ENCODE measurements at places on chromosomes 5 and 9.

- DNase-seq: no peak
These were observed 297.8 kb downstream of the EPB41L4A start for GRCh38 chr5:112121258-112121657.

DNA sequence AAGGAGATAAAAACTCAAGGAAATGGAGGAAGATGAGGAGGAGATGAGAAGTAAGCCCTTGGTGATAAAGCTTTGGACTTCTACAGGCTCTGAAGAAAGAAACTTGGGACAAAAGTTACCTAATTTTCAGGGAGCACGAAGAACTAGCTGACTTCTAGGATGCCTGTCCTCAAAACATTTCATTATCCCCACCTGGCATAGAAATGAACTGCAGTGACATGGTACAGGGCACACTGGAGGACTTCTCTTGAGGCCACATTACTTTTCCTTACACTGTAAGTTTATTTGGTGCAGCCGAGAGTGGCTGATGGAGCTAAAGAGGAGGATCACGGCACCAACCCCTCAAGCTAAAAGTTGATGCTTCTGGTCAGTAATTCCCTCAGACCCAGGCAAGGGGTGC, 269.5 kb upstream of the MSX2 start:
- no peak for DNase-seq

DNA sequence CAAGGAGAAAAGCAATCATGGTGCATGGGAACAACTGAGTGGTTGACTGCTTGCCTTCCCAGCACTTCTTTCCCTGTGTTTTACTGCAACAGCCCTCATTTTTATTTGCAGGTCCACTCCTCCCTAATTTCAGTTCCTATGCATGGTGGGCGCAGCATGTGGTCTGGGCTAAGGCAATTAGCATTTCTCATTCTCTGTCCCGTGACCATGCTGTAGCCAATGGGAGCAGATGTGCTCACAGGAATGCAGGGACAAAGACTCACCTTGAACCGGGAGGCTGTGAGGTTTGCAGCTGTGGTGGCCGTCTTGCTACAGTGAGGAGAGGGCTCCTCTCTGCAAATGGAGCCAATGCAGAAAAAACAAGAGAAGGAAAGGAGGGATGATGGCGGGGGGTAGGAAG, 315.5 kb downstream of the SLIT3 start:
- DNase-seq: no peak

DNA sequence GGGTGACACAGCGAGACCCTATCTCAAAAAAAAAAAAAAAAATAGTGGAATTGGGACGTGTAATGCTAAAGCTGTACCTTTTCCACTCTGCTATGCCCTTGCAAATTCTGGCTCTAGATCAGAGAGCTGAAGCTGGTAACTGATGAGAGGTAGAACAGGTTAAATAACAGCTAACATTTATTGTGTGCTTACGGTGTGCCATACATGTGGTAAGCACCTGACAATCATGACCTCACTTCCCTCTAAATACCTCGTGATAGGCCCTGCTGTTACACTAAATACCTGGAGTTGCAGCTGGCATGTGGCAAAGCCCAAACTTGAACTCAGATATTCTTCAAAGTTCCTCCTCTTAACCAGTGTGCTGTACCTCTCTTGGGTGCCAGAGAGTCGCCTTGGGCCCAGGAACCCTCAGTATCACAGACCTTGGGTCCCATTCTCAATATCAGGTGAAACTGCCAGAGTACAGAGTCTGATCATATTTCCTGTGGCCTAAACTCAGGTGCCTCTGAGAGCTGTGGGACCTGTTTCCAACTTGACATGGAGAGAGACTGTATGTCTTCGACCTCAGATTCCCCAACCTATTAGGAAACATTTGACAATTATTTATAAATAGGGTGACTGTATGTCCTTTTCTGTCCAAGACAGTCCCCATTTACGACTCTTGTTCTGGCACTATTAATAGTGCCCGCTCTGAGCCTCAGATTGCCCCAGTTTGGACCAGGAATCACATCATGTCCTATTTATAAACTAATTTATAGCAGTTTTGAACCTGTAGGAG, 4.8 kb downstream of the ARL10 start:
- no peak for DNase-seq

- DNase-seq: no peak
These were observed 7.5 kb downstream of the PFDN1 start for GRCh38 chr5:140295414-140295813.

- DNase-seq: no peak
These were observed 71.2 kb downstream of the GHR start for GRCh38 chr5:42494414-42494813.

DNA sequence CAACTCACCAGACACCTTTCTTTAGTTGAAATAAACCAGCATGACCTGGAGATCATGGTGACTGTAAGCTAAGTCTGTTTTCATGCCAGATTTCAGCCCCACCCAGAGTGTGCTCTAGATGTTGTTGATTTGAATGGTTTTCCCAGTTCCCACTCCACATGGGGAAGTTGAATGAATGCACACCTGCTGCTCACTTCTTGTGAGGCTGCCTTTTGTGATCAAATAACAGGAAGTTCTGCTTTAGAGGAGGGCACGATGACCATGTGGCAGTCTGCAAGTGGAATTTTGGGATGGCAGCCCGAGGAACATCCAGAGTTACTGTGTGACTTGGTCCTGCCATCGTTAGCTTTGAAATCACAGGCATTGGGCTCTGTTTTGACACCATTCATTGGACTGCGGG, 18.7 kb downstream of the SLC46A2 start:
- DNase-seq: no peak

- no peak for DNase-seq
These were observed 13.5 kb upstream of the ANKRD18B start for GRCh38 chr9:33510262-33511183.

GRCh38 chr9:4099976-4100735, 199.7 kb downstream of the GLIS3 start:
- DNase-seq: no peak

- DNase-seq: no peak
These were observed 478.3 kb downstream of the EBF1 start for GRCh38 chr5:158621391-158621790.

DNA sequence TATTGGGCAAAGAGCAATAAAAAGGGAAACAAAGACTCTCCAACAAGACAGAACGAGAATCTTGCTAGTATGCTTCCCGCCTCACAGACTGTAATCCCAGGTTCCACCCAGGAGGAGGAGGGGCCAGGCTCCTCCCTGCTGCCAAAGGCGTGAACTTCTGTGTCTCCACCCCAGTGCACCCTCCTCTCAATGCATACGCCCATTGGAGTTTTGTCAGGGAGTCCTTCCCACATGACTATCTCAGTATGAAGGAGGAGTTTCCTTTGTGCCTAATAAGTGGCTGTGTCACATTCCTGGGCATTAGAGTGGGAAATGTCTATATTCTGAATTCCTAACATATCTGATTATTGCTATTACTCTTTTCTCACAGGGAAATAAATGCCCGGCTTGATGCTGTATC, 106.4 kb upstream of the DHFR start:
- DNase-seq: no peak

DNA sequence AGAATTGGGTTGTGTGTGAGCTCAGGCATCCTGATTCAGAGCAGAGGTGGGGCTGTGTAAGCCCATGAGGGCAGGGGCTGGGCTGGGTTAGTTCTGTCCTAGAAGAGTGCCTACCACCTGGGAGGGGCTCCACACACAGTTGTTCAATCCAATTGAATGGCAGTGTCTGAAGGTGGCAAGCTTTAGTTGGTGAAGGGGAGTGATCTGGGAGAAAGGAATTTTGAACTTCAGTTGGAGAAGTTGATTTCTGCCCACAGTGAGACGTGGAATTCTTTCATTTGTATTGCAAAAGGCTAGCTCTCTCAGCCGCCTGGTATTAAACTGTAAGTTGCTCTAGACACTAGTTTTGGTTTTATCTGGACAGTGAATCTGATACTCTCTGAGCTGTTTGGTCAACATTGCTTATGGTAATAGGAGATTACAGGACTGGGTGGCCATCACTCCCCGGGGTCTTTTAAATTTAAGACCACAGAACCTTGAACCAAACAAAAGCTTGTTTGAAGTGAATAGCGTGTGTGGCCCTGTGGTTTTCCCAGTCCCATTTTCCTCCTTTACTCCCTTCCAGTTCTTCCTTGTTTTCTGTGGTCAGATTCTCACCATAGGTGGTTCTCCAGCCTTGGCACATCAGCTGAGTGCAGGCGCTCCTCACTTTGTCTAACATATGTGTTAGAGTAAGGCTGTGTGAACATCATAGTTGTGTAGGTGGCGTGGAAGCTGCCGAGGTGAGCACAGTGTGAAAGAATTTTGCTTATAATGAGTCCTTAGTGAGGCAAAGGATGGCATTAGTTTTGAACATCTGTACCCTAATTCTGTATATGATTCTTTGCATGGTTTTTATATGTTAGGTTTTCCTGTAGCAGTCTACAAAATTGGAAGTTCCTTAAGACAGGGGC, 78.0 kb downstream of the ARHGAP26 start:
- no peak for DNase-seq

DNA sequence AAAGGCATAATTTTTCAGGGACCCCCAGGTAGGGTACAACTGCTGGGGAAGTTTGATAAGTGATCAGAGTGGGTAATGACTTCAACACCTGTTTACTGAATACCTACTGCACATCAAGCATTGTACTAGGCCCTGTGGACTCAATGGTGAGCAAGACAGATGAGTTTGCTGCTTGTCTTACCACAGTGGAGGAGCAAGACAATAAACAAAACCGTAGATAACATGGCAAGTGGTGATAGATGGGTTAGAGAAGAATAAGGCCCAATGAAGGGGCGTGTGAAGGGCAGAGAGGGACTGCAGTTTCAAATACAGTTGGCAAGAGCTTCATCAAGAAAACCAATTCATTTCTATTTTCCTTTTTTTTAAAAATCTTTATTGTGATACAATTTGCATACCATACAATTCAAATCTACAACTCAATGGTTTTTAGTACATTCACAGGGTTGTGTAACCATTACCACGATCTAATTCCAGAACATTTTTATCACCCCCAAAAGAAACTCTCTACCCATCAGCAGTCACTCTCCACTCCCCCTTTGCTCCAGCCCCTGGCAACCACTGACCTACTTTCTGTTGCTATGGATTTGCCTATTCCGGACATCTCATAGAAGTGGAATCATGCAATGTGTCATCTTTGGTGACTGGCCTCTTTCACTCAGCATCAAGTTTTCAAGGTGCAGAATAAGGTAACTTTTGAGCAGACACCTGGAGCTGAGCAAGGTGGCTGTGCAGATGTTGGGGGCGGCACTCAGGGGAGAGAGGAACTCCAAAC, 31.9 kb upstream of the HAND1 start:
- no peak for DNase-seq

- DNase-seq: no peak
These were observed 3.3 kb upstream of the DMRT2 start for GRCh38 chr9:1046639-1047572.

GRCh38 chr5:32645246-32645645, 59.9 kb downstream of the SUB1 start:
- DNase-seq: no peak

GRCh38 chr9:135126451-135127187, 39.2 kb downstream of the OLFM1 start:
- DNase-seq: no peak

DNA sequence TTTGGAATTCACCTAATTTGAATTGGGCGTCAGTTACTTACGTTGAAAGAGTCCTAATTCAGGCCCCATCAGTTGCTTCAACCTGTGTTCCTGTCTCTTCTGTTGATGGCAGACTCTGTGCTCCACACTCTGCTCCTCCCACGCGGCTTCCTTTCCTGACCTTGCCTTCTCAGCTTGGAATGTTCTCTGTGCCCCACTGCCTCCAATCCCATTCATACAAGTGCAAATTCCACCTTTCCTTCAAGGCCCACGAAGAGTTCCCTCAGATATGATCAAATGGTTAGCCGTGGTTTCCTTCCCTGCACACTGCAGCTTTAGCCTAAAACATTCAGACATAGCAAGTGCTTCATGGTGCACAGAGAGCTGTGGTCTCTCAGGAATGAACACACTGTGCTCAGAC, 65.7 kb downstream of the SREK1 start:
- DNase-seq: no peak

DNA sequence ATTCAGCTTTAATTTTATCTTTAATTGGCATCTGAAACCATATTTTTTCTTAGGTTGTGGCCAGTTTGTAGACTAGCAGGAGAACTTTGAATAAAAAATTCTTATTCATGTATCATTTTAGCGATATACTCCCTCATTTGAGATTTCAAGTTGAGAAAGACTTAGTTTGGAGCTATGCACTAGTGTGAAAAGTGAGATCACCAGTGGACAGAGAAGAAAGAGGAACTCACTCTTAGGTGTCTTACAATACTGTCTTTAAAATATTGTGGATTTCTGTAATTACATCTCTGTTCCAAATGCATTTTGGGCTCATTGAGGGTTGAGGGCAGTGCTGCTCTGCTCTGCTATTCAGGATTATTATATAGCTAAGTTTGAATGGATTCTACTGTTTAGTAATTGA, 54.7 kb downstream of the NAA35 start:
- DNase-seq: no peak

DNA sequence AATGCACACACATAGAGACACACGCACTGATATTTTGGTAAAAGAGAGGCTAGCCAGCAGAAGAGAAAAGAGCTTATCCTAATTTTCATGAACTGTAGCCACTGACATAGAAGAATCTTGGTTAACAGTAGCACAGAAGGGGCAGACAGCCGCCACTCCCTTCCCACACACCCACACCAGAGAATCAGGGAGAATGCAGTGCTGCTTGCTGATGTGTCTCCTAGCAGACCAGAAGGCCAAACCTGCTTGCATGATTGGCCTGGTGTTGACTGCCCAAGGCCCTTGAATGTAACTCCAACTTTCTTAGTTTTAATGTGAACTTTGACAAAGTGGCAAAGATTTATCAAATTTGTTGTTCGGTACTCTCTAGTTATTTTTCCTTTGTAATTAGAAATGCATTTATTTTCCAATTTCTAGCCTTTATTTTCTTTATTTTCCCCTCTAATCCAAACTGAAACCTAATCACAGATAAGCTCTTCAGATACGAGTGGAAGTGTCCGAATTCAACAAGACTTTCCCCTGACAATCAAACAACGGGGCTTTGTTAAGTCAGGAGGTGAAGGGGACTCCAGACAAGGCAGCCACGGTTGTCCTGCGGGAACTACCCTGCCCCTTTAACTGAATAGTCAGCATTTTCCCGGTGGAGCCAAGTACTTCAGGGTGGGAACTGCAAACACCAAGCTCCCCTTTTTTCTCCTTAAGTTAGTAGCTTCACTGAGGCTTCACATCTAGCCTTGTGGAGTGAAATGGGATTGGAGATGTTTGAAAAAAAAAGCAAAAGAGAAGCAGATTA, 81.9 kb upstream of the CTSL start:
- no peak for DNase-seq

DNA sequence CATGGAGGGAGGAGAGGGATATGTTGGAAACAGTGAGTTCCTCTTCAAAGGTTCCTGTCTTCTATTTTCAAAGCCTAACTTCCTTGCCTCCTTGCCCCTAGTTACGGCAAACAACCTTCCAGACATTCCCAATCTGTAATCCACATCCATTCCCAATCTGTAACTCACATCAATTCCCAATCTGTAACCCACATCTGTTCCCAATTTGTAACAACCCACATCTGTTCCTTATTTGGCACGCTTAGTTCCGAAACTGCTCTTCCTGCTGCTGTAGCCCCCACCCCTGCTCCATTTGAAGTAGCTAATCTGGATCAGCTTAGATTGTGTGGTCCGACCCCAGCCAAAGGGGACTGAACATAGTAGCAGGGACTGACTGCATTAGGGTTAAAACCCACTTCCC, 23.9 kb upstream of the IDNK start:
- DNase-seq: no peak
